SJCRH30 (cell line): ENCODE measurements at places on chromosomes 11 and 22.

- DNase-seq, result no peak
Observed at GRCh38 chr11:124110201-124110600, 5.0 kb upstream of the VWA5A start.

DNA sequence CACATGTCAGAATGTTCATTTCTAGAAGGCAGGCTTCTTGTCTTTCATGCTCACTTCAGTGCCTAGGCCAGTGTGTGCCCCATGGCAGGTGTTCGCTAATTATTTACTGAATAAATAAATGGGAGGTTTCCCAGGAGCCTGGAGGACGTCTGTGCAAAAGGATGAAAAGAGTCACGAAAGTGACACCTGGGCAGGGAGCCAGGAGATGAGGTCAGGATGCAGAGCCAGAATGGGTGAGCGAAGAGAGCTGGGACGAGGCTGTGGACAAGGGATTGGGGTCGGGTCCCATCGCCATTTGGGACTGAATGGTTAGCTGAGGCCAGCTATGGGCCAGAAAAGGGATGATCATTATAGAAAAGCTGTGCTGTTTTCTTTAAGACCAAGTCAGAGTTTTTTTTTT is 560.4 kb downstream of the TBC1D22A start:
- DNase-seq, result no peak

GRCh38 chr11:66907751-66908630 is 50.2 kb downstream of the PC start:
- DNase-seq, result no peak

- no peak for DNase-seq
Observed at GRCh38 chr11:30171661-30172060, 59.2 kb upstream of the FSHB start.

DNA sequence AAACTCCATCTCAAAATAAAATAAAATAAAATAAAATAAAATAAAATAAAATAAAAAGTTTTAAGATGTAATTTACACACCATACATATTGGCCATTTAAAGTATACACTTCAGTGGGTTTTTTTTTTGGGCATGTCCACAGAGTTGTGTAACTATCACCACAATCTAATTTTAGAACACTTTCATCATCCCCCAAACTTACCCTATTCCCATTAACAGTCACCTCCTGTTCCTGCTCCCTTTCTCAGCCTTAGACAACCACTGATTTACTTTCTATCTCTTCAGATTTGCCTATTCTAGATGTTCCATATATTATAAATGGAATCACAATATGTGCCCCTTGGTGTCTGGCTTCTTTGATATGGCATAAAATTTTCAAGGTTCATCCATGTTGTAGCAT is 4.6 kb upstream of the ACER3 start:
- no peak for DNase-seq

GRCh38 chr11:11022125-11022730 is 164.4 kb upstream of the ZBED5 start:
- peak; percentile 58 for DNase-seq

- no peak for DNase-seq
Observed at GRCh38 chr11:60699936-60700335, 524 bp downstream of the MS4A8 start.

DNA sequence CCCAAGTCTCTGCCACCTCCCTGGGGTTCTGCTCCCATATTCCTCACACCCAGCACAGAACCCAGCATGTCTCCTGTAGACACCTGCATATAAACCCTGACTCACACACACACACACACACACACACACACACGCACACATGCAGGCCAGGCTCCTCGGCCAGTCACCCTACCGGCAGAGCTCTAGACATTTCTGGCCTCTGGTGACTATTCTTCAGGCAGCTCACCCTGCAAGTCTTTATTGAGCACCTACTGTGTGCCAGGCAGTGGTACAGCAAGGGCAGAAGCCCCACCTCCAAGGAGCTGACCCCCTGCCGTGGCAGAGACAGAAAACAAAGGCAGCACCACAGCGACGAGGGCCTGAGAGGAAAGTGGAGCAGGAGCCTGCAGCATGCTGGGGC is 50.3 kb downstream of the CDKN1C start:
- no peak for DNase-seq

DNA sequence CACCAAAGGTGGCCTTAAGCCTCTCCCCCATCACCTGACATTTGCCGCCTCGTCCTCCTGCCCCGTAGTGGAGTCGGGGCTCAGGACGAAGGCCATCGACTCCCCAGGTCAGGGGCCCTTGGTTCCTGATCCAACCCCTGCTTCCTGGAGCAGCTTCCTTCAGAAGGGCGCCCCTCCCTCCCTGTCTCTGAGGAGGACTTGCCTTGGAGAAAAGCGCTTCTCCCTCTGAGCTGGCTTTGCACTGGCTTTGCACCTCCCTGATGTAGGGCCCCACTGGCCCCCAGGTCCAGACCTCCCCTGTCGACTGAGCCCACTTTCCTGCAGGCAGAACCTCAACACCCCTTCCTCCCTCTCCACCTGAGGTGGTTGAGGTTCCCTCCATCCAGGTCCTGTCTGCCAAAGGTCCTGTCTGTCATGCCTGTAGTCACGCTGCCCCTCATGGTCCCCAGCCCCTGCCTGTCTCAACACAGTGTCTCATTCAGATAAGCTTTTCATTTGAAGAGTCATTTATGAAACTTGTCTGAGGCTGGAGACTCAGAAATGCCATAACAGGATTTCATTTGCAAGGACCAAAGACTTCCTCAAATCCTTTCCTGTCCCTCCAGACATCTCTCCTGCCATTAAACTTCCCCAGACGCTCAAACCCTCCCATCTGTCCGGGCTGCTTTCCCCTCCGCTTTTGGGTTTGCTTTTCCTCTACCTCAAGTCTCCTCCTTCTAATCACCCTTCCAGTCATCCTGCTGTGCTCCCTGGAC is 78.4 kb downstream of the MYO7A start:
- no peak for DNase-seq

DNA sequence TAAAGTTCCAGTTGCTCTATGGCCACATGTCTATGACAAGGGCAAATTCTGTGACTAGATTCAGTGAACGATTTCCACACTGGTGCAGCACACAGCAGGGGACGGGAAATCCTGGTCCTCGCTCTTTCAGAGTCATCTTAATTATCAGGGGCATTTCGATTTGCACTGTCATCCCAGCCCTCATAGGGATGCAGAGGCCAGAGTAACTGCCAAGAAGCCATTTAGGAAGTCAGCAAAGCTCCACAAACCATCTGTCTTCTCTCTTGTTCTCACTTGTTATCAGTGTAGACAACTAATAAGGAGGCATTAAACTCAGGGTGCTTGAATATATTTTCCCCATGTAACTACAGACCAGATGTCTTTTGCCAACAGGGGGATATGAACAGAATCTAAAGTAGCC is 151.7 kb downstream of the STK33 start:
- DNase-seq, result no peak

GRCh38 chr22:48314073-48314472 is 1513.6 kb downstream of the BRD1 start:
- DNase-seq, result no peak

- DNase-seq, result no peak
Observed at GRCh38 chr22:38422611-38423511, 32.1 kb downstream of the KCNJ4 start.

GRCh38 chr11:45100339-45100738 is 46.1 kb upstream of the PRDM11 start:
- DNase-seq, result no peak

DNA sequence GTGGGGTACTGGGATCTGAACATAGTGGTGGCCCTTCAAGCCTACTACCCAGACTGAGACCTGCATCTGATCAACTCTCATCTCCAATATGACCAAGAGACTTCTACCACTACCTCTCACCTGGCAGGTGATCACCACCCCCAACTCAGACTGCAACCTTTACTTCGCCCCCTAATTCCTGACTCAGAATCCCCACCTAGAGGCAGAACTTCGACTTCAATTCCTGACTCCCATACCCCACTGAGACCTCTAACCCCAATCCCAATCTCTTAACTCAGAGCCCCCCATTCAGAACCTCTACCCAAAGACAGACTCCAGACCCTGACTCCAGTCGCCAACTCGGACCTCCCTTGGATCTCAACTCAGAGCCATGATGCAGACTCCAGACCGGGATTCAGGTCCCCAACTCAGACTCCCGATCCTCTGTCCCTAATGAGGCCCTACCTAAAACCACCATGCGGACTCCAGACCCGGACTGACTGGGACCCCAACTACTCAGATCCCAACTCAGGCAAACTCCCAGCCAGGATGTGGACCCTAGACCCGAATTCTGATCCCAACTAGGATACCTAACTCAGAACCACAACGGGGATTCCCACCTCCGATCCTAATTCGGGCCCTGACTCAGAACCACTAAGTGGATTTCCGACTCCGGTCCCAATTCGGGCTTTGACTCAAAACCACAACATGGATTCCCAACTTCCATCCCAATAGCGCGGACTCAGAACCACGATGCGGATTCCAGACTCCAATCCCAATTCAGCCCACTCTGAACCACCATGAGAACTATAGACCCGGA is 1.2 kb downstream of the KCNQ1OT1 start:
- DNase-seq, result no peak

DNA sequence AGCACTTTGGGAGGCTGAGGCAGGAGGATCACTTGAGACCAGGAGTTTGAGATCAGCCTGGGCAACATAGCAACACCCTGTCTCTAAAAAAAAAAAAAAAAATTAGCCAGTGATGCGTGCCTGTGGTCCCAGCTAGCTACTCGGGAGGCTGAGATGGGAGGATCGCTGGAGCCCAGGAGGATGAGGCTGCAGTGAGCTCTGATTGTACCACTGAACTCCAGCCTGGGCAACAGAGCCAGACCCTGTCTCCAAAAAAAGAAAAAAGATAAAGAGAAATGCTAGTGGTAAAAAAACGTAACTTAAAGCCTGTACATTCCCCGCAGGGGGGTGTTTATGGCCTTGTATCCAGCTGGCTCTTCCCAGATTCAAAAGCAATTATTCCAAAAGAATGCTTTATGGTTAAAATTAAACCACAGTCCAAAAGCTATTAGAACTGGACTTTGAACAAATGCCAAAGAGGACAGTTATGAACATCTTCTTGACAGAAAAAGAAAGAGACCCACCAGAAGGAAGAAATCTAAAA is 16.4 kb upstream of the SNX32 start:
- DNase-seq, result no peak

DNA sequence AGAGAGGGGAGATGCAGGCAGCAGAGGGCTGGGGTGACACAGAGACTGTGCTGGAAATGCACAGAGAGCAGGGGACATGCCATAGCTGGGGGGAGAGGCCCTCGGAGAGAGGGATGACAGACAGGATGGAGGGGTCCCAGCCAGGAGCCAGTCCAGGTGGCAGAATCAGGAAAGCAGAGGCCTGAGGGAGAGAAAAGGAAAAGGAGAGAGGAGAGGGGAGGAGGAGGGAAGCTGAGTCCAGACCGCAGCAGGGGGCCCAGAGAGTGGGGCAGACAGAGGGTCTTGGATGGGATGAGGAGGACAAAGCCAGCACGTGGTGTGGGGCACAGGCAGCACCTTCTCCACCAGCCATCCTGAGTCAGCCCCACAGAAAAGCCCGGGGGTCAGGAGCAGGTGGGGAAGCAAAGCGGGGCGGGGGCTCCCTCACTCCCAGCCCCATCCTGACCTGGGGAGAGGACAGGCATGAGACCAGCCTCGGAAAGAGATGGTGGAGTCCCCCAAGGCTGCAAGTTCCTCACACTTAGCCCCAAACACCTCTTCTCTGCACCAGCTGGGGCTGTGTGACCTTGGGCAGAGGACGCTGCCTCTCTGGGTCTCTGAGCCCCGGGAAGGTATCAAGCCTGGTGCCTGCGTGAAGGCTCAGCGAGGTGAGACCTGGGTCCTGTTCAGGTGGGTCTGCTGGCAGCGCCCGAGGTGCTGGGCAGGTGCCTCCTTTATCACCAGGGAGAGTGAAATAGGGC is 48.0 kb downstream of the IGLL1 start:
- DNase-seq, result no peak

GRCh38 chr11:127017482-127017881 is 16.9 kb upstream of the KIRREL3 start:
- peak; percentile 6 for DNase-seq

GRCh38 chr11:32090545-32091370 is at the start of gene RCN1:
Gene RCN1, plus strand, starts transcription at chr11:32091074. Its CDS starts 123 bp downstream, at chr11:32091197.
- peak; percentile 92 for DNase-seq

DNA sequence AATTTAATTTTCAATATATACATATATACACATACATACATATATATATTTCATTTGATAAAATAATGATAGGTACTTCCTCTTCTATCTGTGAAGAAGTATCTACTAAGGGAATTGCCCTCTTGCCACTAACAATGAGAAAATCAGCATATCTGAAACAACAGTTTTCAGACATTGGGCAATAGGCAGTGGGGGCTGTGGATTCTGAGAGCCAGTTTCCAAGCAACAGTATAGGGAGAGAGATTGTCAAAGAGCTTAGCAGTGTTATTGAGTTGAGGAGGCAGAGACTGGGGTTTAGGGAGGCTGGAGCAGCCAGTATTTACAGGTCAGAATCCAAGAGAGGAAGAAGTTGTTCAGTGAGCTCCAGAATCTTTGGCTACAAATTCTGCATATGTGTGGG is 119.3 kb downstream of the ARFGAP2 start:
- no peak for DNase-seq

- no peak for DNase-seq
Observed at GRCh38 chr11:18715476-18715875, 10.5 kb downstream of the IGSF22 start.
